Lower leg skin (tissue), 4 donors: ENCODE measurements at places on chromosomes 4 and X.
A peak's percentile ranks its signal among the peaks of the same experiment; 100 is the strongest.

DNA sequence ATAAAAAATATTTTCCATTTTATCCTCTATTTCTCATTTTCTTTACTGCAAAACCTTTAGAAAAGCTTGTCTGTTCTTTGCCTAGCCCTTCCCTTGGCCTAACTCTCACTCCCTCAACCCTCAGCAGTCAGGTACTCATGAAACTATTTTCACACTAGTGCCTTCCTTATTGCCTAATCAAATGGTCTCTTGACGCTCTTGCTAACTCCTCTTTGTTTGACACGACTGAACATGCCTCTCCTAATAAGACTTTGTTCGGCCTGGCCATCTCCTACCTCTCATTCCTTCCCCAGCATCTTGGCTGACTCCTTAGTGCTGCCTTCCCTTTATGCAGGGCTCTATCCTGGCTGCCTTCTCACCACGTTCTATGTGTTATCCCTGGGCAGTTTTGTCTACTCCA lies 11.1 kb upstream of the LRAT start:
- DNase-seq, result no peak

DNA sequence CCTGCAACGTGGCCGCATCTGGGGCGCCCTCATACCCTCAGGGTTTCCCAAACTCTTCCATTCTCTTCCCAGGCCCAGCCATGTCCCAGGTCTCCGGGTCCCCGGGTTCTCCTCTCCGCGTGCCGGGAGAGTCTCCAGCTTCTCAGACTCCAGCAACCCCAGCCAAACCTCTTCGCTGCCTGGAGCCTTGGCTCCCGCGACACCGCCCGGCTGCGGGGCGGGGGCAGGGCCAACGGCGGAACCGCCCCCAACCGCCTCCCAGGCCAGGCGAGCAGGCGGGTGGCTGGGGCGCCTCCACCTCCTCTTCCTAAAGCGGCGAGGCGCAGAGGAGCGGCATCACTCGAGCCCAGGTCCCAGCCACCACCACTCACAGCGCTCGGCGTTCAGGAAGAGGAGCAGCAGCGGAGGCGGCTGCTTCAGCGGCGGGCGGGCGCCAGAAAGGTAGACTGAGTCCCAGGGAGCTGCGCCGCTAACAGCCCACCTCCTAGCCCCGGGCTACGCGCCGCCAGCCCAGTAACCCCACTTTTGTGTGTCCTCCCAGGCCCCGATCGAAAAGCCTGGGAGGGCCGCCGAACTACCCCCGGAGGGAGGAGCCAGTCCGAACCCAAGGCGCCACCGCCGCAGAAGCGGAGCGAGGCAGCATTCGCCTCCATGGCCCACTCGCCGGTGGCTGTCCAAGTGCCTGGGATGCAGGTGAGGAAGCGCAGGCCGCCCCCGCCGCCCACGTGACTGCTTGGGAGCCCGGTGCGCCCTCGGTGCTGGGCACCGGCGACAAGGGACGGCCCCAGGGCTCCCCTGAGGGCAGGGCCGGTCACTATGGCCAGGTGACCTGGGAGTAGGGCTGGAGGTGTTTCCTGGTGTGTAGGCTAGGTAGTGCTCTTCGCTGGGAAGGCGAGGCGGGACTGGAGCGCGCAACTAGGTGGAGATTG lies at the start of gene STK26:
Gene STK26, plus strand, starts transcription at position 336 of the 929 bp plus-strand sequence. Its CDS starts 316 bp downstream, at position 652.
- peak; percentile 92 for DNase-seq

DNA sequence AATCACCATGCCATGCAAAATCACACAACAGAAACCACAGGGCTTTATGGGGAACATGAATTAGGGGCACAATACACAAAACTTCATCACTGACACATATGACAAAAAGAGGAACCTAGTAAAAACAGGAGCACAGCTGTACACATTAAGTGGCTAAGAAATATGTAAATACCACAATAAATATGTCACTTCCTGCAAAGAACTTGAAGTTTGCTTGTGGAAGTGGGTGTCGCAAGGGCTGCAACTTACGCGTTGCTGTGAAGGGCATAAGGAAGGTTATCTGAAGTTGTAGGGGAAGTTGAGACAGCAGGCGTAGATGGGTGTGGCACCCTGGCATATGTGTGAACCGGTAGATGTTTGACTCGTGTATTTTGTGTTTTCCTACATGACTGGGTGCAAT lies 42.4 kb downstream of the CLCN4 start:
- DNase-seq, result no peak

GRCh38 chrX:69138512-69138911 lies 26.7 kb downstream of the PJA1 start:
- no peak for DNase-seq

GRCh38 chr4:5497489-5497888 lies 210.9 kb downstream of the EVC2 start:
- no peak for DNase-seq

DNA sequence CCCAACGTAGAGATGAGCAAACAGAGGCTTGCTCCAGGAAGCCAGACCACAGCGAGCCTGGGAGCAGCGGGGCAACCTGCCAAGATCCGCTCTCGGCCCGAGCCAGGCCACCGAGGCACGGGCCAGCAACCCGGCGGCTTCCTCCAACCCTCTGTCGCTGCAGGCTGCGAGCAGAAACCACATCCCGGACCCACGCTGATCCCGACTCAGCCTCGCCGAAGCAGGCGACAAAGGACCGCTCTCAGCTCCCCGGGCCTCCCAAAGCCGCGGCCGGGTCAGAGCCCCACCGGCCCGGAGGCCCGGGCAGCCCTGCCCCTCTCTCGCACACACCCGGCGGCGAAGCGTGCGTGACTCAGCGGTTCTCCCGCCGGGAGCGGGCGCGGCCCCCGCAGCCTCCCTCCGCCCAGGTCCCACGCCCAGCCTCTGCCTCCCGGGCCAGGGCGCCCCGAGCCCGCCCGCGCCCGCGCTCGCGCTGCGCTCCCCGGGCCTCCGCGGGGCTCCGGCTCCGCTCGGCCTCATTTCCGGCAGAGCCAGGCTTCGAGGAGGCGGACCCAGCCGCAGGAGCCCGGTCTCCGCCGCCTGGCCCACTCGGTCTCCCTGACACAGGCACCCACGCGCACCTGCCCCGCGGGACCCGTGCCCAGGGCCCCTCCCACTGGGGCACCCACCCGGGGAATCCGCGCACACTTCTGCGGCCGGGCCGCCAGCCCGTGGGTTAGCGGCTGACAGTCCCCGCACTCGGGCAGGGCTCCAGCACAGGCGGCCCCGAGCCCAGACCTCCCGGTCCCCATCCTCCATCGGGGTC lies 1.7 kb downstream of the PPP2R2C start:
- peak; percentile 82 for DNase-seq

- DNase-seq, result no peak
These were observed 159.0 kb downstream of the DCLK2 start for GRCh38 chr4:150237110-150237872.

DNA sequence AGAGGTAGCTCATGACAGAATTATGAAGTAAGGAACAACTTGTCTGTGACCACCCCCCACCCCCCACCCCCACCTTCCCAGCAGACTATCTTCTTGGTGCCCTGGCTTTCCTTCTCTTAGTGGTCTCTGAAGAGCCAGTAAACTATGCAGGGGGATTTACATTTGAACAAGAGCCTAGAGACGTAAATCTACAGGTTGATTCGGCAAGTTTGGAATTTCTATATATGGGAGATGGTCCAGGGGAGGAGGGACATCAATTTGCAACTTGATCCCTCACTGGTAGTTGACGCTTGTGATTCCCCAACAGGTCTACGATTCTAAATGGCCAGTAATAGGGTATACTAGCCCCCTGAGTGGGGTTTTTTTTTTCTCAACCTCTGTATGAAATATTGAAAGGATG lies 36.7 kb downstream of the IL13RA1 start:
- DNase-seq, result no peak

DNA sequence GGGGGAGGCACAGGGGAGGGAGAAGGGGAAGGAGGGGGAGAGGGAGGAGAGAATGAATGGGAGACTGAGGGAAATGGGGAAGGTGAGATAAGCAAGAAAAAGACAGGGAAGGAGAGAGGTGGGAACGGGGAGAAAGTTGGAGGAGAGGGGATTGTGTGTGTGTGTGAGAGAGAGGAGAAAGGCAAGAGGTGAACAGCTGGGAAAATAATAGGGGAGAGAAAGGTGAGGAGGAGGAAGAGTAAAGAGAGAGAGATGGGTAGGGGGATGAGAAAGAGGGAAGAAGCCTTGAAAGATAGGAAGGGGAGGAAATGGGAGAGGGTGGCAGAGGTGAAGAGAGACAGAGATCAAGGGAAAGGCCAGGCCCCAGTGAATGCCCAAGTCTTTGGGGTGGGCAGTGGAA lies 20.1 kb downstream of the BCORL1 start:
- DNase-seq, result no peak

GRCh38 chrX:124223524-124223923 lies 108.9 kb upstream of the TEX13D start:
- DNase-seq, result no peak

DNA sequence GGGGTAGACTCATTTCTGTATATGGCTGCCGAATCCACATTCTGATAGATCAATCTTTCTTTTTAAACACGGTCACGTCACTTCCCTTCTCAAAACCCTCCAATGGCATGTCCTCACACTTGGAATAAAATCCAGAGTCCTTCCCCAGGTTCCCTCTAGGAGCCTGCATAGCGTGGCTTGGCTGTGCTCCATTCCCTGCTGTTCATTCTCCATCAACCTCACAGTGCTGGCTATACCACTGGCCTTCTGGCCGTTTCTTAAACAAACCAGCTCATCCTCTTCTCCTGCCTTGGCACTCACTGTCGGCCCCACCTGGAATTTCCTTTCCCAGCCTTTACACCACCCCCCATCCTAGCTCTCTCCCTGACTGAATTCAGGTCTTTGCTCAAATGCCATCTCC lies 77.1 kb downstream of the RBM47 start:
- DNase-seq, result no peak

DNA sequence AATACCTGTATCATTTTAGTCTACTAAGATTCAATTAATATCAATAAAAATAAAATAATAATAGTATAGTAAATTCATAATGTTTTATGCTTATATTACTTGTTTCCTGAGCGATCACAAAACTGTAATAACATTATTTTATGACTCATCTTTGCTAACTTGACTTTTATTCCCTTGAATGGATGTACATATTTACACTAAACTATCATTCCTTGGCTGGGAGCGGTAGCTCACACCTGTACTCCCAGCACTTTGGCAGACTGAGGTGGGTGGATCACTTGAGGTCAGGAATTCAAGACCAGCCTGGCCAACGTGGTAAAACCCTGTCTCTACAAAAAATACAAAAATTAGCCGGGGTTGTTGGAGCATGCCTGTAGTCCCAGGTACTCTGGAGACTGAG lies 104.0 kb upstream of the SLC34A2 start:
- DNase-seq, result peak; percentile 8

DNA sequence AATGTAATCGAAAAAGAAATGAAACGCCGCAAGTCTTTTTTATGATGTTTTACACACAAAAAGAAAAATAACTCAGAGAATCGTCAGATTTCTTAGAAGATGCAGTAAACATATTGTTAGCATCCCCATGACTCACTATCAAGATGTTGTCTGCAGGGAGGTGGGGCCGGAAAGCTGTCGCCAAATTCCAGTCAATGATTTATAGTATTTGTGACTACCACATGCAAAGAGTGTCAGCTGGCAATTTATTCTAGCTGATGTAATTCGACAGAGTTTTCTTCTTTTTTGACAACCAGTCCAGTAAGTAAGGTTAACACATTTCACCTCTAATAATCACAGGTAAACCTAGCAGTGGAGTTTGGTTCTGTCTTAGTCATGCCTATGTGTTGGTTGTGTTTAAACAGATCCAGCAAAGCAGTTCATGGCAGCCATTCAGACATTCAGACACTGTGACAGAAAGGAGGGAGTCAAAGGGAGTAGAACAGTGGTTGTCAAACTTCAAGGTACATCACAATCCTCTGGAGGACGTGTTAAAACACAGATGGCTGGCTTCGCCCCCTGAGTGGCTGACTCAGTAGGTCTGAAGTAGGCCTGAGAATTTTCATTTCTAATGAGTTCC lies 19.8 kb upstream of the PPP1R2C start:
- DNase-seq, result no peak

DNA sequence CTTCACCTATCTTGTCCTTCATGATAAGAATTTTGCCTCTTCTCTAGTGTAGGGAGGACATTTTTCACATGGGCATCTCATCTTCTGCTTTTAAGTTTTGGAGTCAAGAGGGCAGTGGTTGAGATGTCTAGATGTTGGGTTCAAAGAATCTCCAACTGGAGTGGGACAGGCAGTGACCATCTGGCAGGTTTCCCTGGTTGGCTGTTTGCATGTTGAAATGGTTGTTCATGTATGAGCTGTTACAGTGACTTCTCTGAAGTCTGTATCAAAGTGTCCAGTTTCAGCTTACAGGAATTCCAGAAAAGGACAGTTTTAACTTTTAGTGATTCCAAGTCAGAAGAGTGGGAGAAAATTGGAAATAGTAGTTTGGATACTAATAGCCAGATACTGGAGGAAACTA lies 192.7 kb downstream of the EVC2 start:
- DNase-seq, result no peak

- no peak for DNase-seq
These were observed 26.7 kb downstream of the ZNF330 start for GRCh38 chr4:141247430-141247780.

DNA sequence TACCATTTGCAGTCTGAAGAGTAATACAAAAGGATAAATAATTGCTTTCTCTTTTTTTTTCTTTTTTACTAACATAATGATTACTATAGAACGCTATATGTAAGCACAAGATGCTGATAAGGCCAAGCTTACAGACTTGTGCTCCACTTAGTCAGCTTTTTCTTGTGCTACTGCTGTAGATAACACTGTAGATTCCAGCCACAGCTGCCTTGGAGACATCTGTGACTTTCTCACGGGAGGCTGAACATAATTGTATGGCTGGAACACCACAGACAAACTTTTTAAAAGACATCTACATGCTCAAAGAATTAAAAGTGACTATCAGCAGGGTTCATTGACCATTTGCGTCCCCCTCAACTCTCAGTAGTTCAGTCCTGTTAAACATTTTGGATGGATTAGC lies 381.7 kb upstream of the AMOT start:
- DNase-seq, result no peak

- DNase-seq, result no peak
These were observed 193.5 kb upstream of the NEIL3 start for GRCh38 chr4:177116161-177116560.

GRCh38 chr4:36285784-36286480 lies 4.5 kb downstream of the DTHD1 start:
- no peak for DNase-seq

- no peak for DNase-seq
These were observed 1904.9 kb downstream of the PCDH7 start for GRCh38 chr4:32624943-32625603.

DNA sequence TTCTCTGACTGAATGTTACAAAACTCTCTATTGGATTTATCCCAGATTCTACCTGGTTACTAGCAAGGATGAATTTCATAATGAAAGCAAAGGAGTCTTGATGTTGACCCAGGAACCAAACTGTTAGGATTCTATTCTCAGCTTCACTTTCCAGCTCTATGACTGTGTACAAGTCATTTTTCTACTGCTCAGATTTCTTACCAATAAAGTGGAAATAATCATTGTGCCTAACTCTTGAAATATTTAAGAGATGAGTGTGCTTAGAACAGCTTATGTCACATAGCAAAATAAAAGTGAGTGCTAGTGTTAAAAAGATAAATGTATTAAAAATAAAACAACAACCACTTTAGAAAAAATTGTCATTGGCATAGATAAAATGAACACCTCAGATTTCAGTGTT lies 45.6 kb downstream of the EPHA5 start:
- DNase-seq, result no peak
